Midbrain (tissue), 1 donor: ENCODE measurements at places on chromosomes 2 and 18.

DNA sequence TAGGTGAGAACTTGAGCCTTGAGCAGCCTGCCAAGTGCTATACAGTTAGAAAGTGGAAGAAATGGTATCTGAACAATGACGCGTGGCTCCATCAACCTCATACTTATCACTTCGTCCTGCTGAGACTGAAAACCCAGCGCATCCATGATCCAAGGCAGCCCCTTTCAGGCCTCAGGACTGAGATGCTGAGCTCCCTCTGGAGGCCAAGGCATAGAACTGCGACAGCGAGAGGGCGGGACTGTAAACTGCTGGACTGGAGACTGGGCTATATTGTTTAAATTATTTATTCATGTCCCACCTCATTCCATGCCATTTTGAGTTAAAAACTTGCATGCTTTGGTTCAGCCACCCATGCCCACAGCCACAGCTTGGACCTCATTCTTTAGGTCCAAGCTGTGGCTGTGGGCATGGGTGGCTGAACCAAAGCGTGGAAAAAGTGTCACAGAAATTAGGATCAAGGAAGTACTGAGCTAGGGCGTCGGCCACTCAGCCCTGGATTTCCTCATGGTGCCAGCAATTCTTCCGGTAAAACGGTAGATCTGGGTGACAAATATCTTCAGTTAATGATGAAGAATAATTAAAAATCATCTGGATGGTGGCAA lies 195.5 kb downstream of the L3MBTL4 start:
- peak; percentile 33 for DNase-seq

GRCh38 chr2:238869-239268 lies 25.0 kb downstream of the SH3YL1 start:
- DNase-seq = peak; percentile 31

- no peak for DNase-seq
Observed at GRCh38 chr18:48640566-48641270, 101.9 kb downstream of the CTIF start.

GRCh38 chr18:32093523-32093922 lies 1.8 kb downstream of the RNF138 start:
- DNase-seq = no peak

GRCh38 chr2:148955798-148956197 lies 80.8 kb downstream of the KIF5C start:
- DNase-seq = no peak

GRCh38 chr18:10419420-10420103 lies 34.9 kb upstream of the APCDD1 start:
- no peak for DNase-seq

DNA sequence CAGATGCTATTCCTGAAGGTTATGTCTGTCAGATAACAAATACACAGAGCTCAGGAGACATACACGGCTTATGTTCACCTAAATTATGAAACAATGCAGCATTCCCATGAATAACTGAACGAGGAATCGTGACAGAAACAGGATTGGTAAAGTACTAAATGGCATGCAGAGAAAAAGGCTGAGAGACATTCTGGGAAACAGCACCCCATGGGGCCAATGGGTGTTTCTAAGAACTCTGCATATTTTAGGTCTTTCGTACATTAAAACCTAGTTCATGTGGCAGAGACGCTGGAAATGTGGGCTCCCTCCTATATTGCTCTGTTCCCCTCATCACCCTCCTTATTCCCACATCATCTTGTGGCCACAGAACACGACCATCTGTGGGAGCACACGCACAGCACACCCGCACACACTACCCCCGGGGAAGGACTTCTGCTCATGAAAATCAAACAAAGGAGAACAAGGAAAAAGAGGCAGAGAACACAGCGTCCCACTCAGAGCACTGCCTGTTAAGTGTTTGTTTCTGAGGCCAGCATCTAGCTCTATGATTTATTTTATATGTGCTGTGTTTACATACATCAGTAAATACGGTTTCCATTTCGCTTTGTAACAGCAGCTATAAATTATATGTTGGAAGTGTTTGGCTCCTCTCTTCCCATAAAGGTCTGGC lies 143.6 kb downstream of the AFF3 start:
- no peak for DNase-seq

- no peak for DNase-seq
Observed at GRCh38 chr2:37454851-37455762, 110.7 kb downstream of the QPCT start.

DNA sequence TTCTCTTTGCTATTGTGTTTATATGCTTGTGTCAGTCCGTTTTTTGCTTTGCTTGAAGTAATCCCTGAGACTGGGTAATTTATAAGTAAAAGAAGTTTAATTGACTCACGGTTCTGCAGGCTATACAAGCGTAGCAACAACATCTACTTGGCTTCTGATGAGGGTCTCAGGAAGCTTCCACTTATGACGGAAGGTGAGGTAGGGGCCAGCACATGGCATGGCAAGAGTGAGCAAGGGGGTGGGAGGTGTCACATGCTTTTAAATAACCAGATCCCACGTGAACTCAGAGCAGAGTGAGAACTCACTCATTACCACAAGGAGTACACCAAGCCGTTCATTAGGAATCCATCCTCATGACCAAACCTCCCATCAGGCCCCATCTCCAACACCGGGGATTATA lies 540.3 kb downstream of the TDRD15 start:
- DNase-seq = no peak

DNA sequence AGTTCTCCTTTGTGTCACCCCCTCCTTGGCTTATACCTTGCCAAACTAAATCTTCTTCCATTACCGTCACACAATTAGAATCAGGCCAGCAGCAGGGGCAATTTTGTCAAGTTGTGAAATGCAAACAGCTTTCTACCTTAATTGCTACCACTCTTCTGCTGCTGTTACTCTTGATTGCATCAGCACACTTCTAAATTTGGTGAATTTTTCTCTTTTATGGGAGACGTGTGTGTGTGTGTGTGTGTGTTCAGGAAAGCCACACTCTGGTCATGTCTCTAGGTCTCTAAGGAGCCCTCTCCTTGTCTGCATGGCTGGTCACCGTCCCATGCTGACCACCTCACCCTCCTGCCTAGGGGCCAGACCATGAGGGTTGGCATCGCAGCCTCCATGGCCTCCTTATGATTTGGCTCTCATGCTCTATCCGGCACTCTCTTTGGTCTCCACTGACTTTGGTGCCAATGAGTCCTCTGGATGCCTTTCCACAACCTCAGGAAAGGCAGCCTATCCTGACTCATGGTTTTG lies 87.7 kb downstream of the GATA6 start:
- no peak for DNase-seq

GRCh38 chr2:55805686-55806085 lies 112.0 kb upstream of the PNPT1 start:
- DNase-seq = peak; percentile 56

- DNase-seq = no peak
Observed at GRCh38 chr18:40346146-40346545, 1608.9 kb upstream of the PIK3C3 start.

DNA sequence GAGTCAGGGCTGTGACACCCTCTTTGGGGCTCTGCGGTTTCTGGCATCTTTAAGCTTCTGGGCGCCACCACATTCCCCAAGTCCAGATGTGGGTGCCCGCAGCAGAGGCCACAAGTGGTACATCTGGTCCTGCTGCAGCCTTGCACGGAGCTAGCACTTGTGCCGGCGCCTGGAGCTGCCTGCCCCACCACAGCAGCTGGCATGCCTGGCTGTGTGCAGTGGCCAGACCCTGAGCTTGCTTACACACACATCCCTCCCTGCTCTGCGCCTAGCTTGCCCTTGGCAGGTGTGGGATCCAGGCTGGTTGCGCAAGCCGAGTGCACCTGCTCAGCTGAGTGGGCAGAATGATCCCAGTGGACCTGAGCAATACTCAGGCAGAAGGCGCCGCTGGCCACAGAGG lies 27.3 kb downstream of the SLC4A10 start:
- DNase-seq = no peak

DNA sequence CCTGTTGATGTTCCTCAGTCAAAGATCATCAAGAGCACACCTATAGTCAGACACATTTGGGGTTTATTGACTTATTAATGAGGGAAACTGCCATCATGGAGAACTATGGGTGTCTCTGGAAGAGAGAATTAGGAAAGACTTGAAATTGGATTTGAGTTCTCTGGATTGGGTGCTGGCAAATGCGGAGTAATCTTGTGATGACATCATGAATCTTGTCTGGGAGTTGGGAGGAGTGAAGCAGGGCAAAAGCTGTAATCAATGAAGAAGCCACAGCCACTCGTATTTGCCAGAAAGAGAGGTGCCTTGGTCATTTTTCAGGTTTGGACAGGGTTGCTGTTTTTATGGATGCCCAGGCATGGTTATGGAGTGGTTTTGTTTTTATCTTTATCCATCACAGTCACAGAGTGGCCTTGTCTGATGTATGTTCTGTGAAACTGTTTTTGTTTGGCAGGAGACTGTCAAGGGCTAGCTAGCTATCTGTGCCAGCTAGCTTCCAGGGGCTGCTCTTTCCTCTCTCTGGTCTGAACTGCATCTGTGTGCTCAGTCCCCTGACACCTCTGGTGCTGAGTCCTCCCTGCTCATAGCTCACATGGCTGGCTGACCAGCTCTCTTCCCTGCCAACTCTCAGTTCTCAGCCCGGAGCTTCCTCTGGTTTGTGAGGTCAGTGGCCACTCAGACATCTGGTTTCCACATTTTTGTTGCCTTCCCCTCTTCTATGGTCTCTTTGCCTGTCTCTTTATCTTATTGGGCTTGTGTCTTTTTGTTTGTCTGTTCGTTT lies 193.4 kb upstream of the RMP24 start:
- DNase-seq = no peak

GRCh38 chr2:50343150-50343830 lies 688.6 kb downstream of the NRXN1 start:
- DNase-seq = peak; percentile 4

DNA sequence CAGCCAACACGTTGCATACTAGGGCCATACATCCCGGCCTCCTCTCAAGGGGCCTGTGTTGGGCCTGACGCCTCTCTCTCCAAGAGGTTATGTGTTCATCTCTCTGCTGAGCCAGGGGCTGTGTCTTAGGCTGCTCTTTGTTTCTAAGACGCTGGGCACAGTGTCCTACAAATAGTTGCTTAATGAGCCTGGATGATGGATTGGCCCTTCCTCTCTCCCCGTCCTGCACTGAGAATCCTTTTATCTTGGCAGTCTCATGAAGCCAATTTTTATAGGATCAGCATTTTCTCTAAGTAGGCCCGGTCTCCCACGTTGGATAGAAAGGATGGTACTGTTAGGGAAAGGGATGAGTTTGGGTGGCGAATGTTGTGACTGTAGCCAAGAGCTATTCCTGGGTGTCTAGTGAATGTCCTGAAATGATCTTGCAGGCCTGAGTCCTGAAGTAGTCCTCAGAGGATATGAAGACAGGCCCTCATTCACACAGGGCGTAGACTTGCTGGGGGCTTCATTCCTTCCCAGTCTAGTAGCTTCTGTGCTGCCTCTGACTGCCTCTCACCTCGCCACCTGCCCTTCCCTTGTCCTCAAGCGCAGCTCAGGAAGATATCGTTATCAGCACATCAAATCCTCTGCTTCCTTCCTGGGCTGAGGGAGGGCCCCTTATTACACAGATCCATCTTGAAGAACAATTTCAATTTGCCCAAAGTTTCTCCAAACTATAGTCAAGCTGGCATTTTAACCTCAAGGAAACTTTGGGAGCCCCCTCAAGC lies 8.8 kb downstream of the LBH start:
- no peak for DNase-seq

GRCh38 chr2:98078701-98079100 lies 8.3 kb upstream of the VWA3B start:
- no peak for DNase-seq

GRCh38 chr2:207163053-207163755 lies 2.5 kb downstream of the KLF7 start:
- peak; percentile 70 for DNase-seq

DNA sequence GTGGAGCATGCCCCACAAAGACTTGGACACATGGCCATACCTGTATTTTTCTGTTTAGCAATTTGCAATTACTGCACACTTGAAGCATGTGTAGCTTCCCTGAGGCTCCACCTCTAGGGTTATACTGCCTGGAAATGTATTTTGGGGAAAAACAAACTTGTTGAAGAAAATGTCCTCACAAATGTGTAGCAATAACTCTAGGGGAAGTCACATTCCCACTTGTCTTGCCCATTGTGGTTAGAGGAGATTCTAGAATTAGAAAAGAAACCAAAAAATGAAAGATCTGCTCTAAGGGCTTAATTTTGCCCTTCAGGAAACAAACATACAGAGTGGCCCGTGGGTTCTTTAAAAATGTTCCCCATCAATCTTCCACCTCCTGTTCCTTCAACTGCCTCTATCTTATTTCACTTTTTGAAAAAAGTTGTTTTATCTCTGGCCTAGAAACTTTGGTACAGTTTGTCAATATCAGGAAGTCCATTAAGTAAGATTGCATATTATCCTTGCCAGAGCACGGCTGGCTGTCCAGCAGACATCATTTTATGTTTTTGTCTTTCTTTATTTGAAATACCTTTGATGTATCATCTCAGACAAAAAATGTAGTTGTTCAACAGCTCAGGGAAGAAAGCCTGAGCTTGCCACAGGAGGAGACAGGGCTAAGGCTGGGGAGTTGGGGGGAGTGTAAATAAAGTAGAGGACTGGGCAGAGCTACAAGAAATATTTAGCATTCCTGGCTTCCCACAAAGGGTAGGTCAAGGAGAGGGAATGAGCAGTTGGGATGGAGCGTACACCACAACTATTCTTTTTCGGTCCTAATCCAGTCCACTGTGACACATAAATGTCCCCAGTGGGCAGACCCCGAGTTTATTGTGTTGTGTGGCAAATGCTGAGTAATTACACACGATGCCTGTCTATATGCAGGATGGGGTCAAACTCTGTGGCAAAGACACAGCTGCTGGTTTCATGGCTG lies 96.8 kb upstream of the CDC42EP3 start:
- DNase-seq = no peak

GRCh38 chr2:201854841-201855240 lies 48.5 kb downstream of the CDK15 start:
- no peak for DNase-seq

DNA sequence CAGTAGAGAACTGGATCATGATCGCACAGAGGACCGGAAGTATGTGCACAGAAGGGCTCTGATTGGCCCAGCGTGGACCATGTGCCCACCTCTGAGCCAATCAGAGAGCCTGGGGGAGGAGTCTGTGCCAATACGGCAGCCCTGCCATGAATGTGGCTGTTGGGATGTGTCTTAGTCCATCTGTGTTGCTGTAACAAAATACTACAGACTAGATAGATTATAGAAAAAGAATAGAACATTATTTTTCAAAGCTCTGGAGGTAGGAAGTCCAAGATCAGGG lies 132.0 kb downstream of the NDUFA10 start:
- no peak for DNase-seq
